ENCODE measurements at places on chromosomes 11 and 22.

GRCh38 chr22:39148727-39149535 lies 3.5 kb downstream of the CBX7 start:
- DNase-seq = no peak

DNA sequence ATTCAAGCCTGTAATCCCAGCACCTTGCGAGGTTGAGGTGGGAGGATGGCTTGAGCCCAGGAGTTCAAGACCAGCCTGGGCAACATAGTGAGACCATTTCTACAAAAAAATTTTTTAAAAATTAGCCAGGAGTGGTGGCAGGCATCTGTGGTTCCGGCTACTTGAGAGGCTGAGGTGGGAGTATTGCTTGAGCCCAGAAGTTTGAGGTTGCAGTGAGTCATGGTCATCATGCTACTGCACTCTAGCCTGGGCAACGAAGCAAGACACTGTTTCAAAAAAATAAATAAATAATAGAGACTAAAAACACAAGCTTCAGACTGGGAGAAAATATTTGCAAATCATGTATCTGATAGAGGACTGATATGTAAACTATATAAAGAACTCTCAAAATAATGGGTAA lies 33.2 kb downstream of the BTBD10 start:
- no peak for DNase-seq

GRCh38 chr11:110431674-110432073 lies 1.9 kb downstream of the FDX1 start:
- DNase-seq = no peak

DNA sequence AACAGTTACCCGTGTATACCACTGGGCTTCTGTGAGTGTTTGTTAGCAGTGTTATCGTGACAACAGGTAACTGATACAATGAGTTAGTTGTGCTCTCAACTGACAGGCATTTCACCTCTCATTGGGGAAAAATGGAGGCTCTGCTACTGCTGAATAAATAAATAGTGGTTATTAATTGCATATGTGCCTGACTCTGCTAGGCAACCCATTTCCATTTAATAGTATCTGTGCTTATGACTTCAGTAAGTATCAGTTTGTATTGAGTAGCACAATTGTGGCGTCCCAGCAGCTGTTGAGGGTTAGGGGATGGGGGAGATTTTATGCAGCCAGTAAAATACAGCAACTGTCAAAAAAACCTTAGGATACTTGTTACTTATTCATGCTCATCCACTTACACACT lies 123.4 kb upstream of the SEZ6L start:
- DNase-seq = no peak

GRCh38 chr11:119445379-119445778 lies 22.4 kb upstream of the THY1 start:
- no peak for DNase-seq

GRCh38 chr11:128457874-128458273 lies 129.5 kb downstream of the ETS1 start:
- DNase-seq = no peak
